Stimulated activated CD4-positive, alpha-beta T cell treated with anti-CD3 and anti-CD28 coated beads, TNF-alpha, amount 100 ng/mL, for 24 hours (primary cell): ENCODE measurements at places on chromosomes 4 and X.

DNA sequence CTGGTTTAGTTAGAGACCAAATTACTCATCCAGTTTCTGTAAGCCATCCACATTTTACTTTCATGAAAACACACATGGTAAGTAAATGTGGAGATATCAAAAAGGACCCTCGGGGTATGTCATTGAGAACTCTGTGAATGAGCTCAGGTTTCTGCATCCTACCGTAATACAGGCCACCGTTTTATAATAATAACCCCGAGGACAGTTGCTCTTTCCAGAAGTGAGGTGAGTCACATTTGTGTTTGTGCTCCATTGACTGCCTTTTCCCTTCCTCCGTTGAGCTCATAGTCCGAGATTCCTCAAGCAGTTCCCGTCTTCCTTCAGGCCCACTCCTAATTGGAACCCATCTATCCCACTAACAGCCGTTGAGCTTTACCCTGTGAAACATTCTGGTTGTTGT, 95.3 kb downstream of the GRID2 start:
- DNase-seq: no peak

GRCh38 chr4:83582289-83582785, 46.4 kb downstream of the GPAT3 start:
- DNase-seq: no peak

DNA sequence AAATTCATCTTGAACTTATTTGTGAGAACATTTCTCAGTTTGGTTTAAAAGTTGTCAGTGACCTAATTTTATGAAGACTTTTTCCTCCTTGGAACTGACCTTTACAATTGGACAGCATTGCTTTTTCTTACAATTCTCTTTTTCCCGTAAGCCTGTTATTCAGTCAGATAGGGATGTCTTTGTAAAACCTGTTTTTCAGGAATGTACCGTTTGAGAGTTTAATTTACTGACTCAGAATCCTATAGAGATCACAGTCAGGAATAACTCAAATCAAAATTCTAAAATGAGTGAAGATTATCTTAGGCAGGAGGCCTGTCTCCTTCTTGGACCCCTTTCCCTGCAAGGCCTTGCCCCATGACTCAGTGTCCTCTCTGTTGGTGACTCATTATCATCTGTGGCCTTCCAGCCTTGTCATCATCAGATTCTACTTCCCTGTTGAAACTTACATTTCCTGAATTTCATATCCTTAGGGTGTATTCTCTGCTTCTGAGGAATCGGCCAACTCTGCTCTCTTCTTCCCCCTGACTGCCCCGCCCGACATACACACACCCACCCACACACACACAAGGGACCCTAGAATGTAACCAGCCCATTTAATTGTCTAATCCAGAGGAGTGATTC, 99.8 kb downstream of the ARHGAP10 start:
- DNase-seq: no peak

DNA sequence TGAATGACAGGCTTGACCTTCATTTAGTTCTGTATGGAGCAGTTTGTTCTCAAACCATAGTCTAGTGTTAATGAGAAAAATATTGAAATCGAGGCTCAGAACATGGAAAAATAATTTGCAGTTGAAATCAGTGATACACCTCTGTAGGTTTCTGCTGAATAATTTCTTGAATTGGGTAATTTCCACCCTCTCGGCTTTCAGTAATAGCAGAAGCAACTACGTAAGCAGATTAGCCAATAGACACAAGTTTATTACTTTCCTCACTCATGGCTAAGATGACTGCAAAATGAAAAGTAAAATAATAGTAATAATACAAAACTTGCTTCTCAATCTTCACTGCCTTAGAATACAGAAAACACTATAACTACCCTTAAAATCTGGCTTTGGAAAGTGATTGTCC, 46.0 kb downstream of the USP38 start:
- DNase-seq: no peak

DNA sequence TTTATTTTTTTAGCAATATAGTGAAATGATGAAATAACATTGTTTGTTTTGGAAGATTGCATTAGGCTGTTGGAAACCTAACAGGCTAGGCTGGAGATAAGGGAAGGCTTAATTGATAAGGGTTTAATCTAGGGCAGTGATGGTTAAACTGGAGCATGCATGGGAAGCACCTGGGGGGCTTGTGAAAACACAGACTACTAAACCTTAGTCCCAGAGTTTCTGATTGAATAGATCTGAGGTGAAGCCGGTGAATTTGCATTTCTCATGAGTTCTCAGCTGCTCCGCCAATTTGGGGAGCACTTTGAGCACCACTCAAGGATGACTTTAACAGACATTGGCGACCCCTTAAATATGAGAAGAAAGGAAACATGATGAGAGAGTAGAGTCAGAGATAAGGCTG, 11.5 kb downstream of the STK26 start:
- no peak for DNase-seq

GRCh38 chr4:57078685-57079521, 31.3 kb downstream of the IGFBP7 start:
- no peak for DNase-seq

DNA sequence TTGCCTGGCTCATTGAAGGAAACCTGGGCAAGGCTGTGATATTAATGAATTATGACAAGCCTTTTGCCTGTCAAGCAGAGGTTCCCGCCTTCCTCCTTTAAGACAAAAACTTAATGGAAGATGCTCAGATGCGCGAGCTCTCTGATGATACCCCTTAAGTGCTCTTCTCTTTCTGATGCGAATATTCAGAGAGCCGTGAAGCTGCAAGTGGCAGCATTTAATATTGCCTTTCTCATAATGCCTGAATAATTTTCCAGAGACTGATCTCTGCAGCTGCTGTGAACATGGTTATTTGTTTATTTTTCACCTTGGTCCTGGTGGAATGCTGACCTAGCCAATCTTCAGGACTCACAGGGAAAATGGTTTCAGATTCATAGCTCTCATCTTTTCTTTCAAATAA, 251.8 kb downstream of the TENM3 start:
- DNase-seq: no peak

DNA sequence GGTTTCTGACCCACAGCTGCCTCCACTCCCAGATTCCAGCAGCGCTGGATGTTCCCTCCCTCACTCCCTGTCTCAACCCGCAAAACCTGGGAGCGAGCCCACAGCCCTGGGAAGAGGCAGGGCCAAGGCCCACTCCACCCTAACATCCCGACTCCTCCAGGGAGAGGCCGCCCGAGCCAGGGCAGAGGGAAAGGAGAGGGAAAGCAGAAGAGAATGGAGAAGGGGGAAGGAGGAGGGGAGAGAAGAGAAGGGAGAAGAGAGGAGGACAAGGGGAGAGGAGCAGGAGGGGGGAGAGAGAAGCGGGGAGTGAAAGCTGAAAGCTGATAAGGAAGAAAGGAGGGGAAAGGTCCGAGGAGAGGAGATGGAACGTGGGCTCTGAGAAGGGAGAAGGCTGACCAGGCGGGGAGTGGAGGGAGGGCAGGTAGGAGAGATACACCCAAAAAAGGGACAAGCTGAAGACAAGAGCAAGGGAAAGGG, 120.2 kb upstream of the PJA1 start:
- no peak for DNase-seq

GRCh38 chrX:41761702-41762101, 37.7 kb downstream of the GPR82 start:
- no peak for DNase-seq

GRCh38 chrX:140933874-140934655, 68.3 kb upstream of the SPANXB1 start:
- DNase-seq: no peak

DNA sequence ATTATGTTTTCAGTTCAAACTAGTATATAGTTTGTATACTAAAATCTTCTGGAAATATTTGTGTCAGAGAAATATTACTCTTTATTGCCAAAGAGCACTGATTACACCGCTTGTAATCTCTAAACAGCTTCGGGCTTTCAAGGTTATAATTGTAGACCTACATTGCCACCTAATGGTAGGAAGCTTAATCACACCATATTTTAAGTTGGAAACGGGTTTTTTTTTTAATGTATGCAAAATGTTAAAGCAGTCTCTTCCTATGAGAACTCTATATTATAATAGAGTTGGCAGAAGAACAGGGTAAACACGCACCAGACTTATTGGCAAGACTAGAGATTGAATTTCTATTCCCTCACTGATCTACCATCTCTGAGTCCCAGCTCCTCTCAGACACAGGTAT, 19.5 kb upstream of the NFXL1 start:
- DNase-seq: no peak

DNA sequence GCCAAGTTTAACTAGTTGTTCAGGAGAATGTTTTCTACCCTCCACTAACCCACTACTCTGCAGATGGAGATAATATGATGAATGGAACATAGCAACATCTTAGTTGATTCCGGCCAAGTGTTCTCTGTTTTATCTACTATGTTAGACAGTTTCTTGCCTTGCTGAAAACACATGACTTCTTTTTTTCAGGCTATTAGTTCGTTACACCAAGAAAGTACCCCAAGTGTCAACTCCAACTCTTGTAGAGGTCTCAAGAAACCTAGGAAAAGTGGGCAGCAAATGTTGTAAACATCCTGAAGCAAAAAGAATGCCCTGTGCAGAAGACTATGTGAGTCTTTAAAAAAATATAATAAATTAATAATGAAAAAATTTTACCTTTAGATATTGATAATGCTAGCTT, 13.3 kb downstream of the ALB start:
- no peak for DNase-seq

- no peak for DNase-seq
These were observed 30.9 kb downstream of the PAGE2 start for GRCh38 chrX:55119712-55120111.

DNA sequence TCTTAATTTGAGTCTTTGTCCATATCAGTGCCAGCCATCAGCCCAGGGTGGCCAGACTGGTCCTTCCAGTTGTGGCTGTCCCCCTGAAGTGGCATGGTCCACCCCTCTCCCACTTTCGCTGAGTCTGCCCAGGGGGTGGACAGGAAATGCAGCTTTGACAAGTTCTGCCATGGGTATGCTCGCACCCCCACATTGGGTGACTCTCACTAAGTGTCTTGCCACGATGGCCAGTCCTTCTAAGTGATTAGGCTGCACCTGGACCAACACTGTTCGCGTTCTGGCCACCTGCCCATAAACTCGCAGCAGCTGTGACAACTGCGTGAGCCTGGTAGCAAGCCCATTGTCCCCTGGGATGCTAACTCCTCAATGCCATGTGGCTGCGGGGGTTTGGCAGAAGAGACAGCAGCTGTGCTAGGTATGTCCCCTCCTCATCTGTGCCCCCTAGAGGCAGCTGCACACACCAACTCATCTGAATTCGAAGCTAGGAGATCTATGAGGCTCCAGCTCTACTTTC, 10.0 kb upstream of the LNX1 start:
- DNase-seq: no peak

DNA sequence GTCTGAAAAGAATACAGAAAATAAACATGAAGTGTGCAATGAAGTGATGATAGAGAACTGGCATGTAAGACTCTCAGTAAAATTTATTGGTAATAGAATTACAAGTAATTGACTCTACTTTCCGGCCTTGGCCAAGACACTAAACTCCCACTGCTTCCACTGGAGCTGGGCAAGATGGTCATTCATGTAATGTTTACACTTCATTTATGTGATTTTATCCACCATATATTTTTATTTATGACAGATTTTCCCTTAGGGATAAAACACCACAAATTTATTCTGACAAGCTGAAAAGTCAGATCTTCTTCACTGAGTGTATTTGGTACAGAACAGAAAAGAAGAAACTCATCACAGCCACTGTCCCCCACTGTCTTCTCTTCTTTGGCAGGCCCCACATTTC, 191.9 kb downstream of the SLC39A8 start:
- DNase-seq: no peak

DNA sequence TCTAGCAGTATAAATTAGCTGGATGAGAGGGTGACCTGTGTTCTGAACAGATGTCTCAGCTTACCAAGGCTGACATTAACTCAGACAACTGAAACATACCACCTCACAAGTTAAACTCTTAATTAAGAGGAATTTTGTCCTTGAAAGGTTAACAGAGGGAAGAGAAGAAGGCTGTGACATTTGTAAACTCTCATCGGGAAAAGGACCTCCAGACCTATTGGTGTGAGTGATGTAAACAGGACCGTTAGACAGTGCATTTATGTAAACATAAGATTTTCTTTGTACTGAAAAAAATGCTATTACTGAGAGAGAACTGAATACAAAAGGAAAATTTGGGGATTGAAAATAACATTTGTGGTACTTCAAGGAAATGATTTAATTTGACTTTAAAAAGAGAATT, 308.4 kb upstream of the DIAPH2 start:
- no peak for DNase-seq

DNA sequence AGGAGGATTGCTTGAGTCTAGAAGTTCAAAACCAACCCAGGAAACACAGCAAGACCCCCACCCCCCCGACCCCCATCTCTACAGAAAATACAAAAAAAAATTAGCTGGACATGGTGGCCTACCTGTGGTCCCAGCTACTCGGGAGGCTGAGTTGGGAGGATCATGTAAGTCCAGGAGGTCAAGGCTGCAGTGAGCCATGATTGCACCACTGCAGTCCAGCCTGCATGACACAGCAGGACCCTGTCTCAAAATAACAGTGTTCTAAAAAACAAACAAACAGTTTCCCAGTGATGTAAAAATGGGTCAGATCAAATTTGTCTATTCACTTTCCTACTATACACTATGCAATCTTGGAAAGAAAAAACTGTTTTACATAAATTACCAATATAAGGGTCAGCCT, 2.0 kb upstream of the CBR4 start:
- no peak for DNase-seq

DNA sequence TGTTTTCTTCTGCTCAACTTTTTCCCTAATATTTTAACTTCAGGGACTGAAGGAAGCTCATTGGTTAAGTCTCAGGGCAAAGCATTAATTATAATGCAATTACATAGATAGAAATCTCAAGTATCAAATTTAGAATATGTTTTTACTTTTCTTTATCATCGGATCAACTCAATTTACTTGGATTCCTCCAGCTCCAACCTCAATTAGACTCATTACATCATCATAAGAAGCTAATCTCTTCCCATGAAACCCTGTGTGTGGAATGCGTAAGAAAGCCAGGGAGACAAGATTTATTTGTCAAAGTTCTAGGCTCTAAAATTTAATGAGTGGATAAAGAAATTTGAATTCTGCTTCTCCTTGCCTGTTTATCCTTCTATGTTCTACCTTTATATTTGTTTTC, 918.4 kb downstream of the ADGRL3 start:
- no peak for DNase-seq

DNA sequence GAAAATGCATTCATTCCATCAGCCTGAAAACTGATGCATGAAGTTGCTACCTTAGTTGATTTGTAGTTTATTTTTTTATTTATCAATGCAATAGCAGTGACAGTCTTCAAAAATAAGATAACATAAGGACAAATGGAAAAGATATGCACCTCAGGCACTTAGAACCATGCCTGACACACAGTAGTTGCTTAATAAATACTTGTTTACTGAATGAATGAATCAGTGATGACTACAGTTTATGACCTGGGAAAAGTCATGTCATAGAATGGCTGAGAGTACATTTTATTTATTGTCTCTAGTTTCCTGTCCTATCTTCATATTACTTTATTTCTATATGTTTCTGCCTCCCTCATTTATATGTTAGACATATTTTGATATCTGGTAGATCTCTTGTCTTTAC, 171.8 kb downstream of the TLL1 start:
- no peak for DNase-seq
